ENCODE measurements at places on chromosomes 2 and 18.

DNA sequence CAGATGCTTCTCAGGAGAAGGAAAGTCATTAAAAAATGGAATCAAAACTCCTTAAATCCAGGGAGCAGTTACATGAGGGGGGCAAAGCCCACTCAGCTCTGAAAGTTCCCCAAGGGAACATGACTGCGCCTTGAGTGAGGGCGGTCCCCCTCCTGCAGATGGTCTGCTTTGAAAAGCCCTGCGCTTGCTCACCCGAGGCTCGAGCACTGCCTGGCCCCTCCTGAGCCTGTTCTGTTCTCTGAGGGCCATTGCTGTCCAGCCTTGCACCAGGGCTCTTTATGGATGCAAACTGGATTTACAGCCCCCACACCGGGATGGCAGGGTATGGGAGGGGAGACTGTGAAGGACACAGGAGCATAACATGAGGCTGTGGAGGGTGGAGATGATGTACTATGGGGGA, 37.8 kb upstream of the DNMT3A start:
- DNase-seq: no peak

DNA sequence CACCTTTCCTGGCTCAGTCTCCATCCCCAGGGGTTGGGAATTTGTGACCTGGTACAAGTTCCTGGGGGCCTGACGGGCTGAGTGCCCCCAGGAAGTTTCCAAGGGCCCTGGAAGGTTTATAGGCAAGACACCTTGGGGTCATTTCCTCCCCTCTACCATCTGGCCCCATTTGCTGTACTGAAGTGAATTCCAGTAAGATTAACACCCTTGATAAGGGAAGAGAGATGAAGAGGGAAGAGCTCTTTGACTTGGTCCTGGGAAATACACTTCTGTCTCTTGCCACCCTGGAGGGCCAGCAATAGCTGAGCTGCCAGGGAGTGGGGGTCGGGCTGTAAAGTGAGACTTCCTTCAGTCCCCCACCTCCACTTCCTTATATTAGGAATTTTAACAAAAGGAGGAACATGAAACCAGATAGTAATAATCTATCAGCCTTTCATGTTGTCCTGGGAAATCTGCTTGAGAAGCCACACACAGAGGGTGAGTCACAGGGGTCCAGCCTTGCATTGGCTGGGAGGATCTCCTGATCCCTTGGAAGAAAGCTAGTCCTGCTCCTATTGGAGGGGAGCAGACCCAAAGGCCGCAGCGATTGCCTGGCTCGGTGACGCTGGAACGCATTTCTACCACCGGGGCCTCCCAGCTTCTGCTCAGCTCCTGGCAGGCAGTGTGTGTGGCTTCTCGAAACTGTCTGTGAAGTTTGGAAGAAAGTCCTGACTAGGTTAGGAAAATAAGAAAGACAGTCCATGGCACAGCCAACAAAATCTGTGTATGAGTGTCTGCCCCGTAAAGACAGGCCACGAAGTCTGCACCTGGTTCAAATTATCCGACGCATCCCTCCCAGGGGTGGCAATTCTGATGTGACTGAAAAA, 87.3 kb downstream of the ACAA2 start:
- DNase-seq: no peak

DNA sequence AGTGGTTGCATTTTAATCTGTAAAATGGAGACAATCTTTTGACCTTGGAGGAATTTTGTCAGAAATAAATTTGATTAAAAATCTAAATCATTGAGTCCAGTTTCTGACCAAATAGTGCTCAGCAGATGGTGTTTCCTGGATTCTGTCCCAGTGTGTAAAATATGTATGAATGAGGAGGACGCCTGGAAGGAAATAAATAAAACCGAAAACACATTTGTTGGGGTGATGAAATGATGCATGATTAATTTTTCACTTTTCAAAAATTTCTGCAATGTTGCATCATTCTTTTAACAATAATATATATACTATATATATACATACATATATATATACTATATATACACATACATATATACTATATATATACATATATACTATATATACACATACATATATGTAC, 261.1 kb upstream of the TRIB2 start:
- no peak for DNase-seq

GRCh38 chr18:57210716-57211411, 64.0 kb downstream of the BOD1L2 start:
- DNase-seq: no peak

GRCh38 chr2:197538412-197538811, 22.5 kb downstream of the MOB4 start:
- no peak for DNase-seq

DNA sequence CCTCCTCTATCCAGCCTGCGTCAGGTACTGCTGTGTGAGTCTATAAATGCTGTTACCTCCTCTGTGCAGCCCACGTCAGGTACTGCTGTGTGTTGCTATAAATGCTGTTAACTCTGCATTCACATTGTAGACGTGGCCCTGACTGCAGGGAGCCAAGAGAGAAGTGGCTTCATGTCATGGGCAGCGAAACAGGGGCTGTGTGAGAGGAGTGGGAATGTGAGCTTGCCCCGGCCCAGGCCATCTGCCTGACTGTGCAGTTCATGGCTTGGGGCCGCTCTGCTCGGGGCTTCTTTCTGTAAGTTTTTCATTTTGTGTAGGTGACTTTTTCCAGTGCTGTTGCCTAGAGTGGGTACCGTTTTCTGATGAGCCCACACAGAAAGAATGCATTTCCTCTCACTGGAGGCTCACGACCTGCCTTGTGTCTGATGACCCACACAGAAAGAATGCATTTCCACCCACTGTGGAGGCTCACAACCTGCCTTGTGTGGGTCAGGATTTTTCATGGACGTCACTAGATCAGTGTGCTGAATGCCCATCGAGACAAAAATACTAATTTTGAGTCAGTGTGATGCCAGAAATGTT, 104.5 kb downstream of the SNTG2 start:
- DNase-seq: no peak

DNA sequence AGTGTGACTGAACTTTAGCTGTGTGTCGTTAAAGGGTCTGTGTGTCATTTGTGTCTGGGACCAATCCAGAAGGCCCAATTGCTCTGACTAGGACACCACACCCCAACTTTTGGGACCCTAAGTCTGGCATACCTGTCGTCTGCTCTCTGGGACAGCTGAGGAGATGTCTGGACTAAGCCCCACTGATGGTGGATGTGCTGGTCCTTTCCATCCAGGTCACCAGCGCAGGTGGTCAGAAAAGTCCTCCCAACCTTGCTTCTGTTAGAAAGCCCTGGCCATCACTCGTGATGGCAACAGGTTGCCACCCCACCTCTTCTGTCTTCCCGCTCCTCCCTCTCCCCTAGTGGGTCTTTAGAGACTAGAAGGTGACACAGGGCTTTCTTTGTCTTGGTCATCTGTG, 37.6 kb upstream of the TWIST2 start:
- no peak for DNase-seq

- DNase-seq: no peak
Measured at GRCh38 chr18:1998121-1998520, 573.2 kb downstream of the METTL4 start.

- no peak for DNase-seq
Measured at GRCh38 chr2:108377401-108377800, 353 bp upstream of the SULT1C4 start.

DNA sequence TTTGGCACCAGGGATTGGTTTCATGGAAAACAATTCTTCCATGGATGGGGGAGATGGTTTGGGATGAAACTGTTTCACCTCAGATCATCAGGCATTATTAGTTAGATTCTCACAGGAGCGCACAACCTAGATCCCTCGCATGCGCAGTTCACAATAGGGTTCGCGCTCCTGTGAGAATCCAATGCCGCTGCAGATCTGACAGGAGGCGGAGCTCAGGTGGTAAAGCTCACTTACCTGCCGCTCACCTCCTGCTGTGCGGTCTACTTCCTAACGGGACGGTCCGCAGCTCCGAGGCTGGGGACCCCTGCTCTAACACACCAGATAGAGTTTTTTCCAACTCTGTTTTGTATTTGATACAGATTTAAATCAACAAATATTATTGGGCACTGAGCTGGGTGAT, 286.5 kb downstream of the MTX2 start:
- no peak for DNase-seq

GRCh38 chr2:133574186-133574585, 5.9 kb upstream of the NCKAP5 start:
- no peak for DNase-seq

DNA sequence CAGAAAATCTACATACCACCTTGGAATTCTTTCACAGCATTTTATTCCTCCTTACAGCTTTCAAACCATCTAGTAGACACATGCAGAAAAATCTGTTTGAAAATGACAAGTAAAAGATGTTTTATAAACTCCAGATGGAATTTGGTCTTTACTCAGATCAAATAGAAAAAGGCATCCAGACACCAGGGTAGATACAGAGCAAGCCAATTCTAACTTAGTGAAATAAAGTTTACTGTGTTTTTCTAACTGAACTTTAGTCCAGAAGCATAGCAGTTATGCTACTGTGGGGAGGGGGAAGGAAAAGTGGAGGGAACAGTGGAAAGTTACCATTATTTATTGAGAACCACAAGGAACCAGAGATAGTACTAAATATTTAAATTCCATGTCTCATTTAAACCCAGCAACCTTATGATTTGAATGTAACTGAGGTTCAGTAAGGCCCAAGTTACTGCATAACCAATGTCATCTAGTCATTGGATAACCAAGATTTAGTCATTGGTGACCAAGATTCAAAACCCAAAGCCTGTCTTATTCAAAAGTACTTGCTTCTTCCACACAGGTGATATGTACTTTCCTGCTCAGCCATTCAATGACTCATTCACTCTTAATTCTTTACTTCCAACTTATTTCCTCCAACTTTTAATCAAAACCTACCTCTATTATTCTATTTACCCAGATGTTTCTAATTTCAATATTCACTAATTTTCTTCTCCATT, 57.7 kb downstream of the RAD51AP2 start:
- DNase-seq: no peak

DNA sequence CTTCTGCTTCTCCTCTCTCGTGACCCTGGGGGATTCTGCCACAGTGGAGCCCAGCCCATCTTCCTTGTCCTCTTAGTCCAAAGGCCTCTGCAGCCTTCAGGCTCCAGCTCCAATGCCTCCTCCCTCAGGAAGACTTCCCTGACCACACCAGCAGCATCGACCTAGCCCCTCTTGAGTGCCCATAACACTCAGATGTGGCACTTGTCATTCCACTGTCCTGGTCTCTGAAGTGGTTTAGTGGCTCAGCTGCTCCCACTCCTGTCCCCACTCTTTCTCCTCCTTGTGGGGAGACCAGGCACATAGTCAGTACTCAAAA, 97.5 kb downstream of the STPG4 start:
- DNase-seq: no peak

GRCh38 chr2:46780801-46781445, 134.7 kb downstream of the MCFD2 start:
- DNase-seq: no peak

DNA sequence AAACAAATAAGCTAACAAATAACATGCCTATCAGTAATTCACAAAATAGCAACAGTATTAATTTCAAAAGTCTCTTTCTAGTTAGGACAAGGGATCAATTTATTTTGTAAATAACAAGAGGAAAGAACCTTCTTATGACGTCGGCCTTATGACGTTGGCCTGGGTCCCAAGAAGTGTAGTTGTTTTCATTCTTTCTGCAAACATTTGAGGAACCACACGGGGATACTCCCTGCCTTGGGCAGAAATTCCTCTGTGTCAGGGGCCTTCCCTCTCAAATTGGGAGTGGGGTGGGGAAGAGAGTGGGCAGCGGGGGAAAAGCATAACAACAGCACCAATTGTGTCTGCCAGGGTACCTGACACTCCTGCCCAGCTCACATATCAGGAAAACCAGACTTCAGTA, 1.3 kb downstream of the CCDC68 start:
- DNase-seq: no peak

- DNase-seq: no peak
Measured at GRCh38 chr2:191234376-191234775, 10.8 kb upstream of the MYO1B start.

DNA sequence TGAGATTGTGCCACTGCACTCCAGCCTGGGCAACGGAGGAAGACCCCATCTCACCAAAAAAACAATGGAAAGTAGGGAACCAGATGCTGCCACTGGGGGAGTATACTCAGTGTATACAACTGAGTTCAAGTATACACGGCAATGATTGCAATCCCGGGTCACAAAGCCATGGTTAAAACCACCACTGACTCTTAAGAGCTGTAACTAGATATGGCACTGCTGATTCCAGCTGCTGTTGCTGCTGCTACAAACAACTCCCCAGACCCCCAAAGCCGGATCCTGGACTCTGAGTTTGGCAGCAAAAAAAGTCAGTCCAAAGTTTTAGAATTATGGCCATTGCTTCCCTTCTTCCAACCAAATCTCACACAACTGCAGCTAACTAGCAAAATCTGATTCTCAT, 43.7 kb upstream of the COX7A2L start:
- no peak for DNase-seq

- DNase-seq: no peak
Measured at GRCh38 chr2:241080405-241081189, 21.5 kb downstream of the MTERF4 start.

GRCh38 chr2:232967474-232967873, 45.6 kb downstream of the NGEF start:
- DNase-seq: no peak

GRCh38 chr2:158600155-158600802, 143.5 kb downstream of the PKP4 start:
- DNase-seq: no peak

GRCh38 chr2:31770741-31771140, 190.0 kb upstream of the SRD5A2 start:
- no peak for DNase-seq

DNA sequence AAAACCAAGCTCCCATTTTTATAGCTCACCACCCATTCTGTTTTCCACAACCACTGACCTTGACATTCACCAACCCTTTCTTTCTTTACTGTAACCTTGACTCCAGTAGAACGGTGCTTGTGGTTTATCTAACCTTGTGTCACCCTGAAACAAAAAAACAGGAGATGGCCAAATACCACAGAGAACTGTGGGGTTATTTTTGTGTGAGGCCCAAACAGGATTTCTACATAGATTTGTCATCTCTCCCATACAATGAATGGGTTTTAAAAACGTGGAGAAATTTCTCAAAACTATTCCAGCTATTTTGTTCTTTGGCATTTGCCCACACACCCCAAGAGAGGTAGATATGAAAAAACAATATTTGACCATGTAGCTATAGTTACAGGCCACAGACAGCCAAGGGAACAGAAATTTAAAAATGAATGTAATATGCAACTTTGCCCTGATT, 231.3 kb upstream of the TANK start:
- no peak for DNase-seq

- no peak for DNase-seq
Measured at GRCh38 chr18:48838921-48839818, 111.6 kb downstream of the SMAD7 start.

DNA sequence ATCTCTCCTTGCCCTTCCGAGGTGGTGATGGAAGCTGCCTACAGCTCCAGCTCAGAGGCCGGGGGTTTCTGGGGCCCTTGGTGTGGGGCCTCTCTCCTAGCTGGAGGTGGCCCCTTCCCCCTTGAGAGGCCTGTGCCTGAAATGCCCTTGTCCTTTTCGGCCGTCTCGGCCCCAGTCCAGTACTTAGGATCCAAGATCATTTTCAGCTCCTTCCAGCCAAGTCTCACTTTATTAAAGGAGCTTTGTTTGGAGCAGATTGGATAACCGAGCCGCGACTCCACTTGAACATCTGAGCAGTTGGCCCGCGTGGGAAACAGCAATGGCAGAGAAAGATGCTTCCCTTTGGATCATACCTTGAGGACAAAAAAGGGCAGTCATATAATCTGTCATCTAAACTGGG, 125.0 kb downstream of the NEDD4L start:
- no peak for DNase-seq
